Epithelial cell of proximal tubule (primary cell): ENCODE measurements at places on chromosomes 4 and X. TPM values are rescaled to one million over a fixed set of nuclear protein-coding genes. Genes with fewer than 3 reads are reported as not detected.

The VBP1 gene
- 58.9 and 68.6 TPM in 2 replicates for total RNA-seq

The RCHY1 gene
- total RNA-seq: 11.2 and 37.3 TPM in 2 replicates

The PRDM8 gene
- total RNA-seq: 0.51 and 3.7 TPM in 2 replicates

DNA sequence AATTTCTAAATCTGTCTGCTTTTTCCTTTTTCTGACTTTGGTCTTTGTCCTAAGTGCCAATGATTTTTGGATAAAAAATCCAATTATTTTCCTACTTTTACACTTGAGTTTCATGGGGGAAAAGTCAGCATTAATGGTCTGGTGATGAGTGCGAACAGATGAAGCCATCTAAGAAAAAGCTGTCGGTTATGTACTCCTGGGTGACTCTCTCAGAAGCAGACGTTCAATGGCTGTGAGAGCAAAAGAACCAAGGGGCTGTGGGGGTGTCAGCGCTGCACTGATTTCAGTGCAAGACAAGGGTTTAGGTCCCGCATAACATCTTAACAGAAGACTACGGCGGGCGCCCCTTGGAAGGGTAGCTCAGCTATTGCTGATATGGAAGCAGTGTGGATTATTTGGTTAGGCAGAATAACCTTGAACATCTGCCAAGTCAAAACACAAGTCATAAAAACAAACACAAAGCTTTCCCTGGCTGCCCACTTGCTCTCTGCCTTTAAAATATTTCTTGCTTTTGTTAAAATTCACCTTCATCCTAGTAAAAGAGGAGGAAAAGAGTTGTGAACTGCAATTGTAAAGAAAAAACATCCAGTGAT is 240.5 kb downstream of the MAML3 start:
- DNase-seq: no peak

DNA sequence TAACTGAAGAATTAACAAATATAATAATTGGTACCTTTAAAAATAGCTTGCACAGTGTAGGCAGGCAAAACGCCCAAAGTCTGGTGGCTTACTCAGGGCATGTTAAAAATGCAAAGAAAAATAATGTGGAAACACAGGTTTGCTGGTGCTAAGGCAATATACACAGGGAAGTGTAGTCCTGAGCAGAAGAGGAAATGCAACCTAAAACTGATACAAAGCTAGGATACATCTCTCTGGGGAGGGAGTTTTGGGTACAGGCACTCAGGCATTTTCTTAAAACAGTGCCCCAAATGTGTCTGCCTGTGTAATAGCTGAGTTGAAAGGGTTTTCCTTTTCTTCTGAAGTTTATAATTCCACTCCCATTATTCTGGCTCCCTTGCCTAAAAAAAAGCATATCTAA is 47.4 kb downstream of the TMPRSS11E start:
- DNase-seq: no peak

DNA sequence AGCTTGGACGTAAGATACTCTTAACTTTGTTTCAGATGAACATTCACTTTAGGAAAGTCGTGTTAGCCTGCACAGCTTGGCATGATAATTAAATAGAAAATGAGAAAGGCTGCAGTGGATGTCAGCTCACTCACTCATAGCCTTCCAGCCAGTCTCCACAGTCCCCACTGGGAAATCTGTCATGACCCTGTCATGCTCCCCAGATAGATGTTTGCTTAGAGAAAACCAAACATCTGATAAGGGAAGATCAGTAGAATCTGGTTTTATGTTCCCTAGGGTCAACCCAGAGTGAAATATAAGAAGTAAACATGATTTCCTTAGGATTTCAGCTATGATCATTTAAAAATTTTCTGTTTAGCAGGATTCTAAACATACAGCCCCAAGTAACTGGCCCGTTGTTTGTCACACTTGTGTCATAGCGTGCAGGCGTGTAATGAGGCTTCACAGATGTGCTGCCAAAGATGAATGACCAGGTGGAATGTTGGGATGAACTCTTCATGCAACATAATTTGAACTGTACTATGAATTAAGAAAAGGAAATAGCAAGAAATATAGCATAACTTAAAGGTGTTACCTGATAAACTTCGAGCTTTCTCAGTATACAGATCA is 180.1 kb downstream of the BANK1 start:
- DNase-seq: no peak

DNA sequence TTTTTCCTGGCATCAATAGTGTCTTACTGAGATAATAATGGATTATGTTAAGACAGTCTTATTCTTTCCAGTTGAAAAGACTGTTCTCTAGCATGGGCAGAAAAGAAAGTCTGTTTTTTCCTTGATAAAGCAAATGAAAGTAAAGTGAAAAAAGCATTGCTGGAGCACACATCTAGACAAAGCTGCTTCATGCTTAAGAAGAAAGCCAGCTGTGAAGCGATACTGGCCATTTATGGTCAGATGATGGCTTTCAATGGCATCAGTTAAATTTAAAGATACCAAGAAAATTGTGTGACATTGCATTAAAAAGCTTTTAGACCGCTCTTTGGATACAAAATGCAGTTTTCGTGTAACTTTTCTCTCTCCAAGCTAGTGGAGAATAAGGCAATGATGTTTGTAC is 242.1 kb upstream of the TRAM1L1 start:
- DNase-seq: no peak

GRCh38 chrX:38279188-38279587 is 48.1 kb downstream of the RPGR start:
- DNase-seq: no peak

GRCh38 chr4:56728512-56728911 is 47.4 kb upstream of the HOPX start:
- DNase-seq: no peak

DNA sequence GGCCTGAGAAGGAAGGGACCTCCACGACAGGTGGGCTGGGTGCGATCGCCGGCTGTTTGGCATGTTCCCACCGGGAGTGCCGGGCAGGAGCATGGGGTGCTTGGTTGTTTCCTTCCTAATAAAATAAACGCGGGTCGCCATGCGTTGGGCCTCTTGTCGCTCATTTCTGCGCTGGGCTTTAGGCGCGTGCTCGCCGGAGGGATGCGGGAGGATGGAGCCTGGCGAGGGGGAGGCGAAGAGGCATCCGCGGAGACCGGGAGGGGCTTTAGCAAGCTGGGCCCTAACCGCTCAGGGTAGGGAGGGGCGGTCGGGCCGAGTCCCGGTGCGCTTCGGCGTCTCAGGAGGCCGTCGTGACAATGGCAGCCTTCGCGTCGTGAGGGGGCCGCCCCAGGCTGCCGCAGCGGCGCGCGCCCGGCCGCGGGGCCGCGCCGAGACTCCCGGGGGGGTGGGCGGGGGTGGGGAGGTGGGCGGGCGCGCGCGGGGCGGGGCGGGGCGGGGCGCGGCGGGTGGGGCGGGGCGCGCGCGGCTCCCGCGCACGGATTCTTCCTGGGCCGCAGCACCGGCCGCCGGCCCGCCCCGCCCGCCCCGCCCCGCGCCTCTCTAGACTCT is 476 bp upstream of the GDI1 start:
- no peak for DNase-seq

DNA sequence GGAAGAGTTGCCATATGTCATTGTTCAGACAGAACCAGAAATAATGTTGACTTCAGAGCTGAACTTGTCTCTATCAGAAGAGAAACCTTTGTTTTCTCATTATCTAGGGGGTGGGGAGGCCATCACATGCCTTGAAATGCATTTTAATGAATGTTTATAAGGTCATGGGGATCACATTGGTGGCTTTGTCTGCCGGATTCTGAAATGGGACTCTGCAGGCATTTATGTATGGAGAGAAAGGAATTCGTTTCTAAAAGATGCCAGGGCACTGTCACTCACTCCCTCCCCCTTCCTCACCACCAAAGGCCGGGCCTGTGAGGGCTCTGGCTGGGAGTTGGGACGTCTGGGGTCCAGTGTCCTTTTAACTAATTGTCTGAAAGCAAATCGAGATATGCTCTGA is 102.2 kb downstream of the MAMLD1 start:
- no peak for DNase-seq

- DNase-seq: no peak
Observed at GRCh38 chrX:111145878-111146277, 49.9 kb downstream of the PAK3 start.

The TREX2 gene
- total RNA-seq: not detected in 2 replicates

GRCh38 chr4:89173336-89174090 is 62.2 kb downstream of the TIGD2 start:
- DNase-seq: no peak

- DNase-seq: no peak
Observed at GRCh38 chrX:13167481-13168231, 123.2 kb upstream of the FAM9C start.

- no peak for DNase-seq
Observed at GRCh38 chr4:59179372-59179771, 2020.8 kb upstream of the ADGRL3 start.

DNA sequence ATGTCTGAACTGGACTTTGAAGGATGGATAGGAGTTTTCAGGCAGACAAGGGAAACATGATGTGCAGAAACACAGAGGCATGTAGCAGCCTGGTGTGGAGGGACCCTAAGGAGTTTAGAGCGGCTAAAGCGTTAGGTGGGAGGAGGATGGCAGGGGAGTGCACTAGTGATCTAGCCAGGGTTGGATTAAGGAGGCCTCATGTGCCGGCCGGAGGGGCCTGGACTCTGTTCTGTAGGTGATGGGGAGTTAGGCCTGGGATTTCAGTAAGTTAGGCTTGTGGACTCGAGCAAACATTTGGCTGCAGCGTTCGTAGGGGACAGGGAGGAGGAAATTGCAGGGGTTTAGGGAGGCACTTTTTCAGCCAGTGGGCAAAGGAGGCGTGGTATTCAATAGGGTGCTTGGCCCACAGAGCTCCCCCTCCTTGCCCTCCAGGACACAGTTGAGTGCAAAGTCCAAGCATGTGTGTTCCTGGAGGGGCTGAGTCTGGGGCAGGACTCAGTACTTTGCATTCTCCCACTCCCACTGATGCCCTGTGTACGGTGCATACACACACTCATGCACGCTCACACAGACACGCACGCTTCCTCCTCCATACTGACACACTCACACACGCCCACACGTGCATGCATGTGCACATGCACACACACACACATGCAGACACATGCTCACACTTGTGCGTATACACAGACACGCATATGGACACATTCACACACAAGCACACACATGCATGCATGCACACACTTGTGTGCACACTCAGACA is 18.6 kb downstream of the PSAPL1 start:
- DNase-seq: no peak

DNA sequence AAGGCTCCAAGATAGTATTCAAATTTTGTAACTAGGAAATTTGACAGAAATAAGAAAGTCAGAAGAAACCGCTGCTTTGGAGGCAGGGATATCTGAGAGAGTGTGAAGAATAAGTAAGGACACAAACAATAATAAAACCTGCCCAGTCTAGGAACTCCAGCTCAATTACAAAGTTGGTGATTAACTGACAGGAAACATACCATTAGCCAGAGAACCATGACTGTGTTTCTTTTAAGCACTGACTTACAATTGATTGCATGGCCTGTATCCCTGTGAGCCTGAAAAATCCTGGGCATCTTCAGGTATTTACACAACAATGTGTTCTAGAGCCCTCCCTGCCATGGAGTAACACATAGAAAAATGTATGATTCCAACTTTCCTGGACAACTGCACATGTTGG is 127.4 kb downstream of the GRIA3 start:
- peak; percentile 37 for DNase-seq

- DNase-seq: no peak
Observed at GRCh38 chr4:106796876-106797275, 239.2 kb downstream of the DKK2 start.

DNA sequence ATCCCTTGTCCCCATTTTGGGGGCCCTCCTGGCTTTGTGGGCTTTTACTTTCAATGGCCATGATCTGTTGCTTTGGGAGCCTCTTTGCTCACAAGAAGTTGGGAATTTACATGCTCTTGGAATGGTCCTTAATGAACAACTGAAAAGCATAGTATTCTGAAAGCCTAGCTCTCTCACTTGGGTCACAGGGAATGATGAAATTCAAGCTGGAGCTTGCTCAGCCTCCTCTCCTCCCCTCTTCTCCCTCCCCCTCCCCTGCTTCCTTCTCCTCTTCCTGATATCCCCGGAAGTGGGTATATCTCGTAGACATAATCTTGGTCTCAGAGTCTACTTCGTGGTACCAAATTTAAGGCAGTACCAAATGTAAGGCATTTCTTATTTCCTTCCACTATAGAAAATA is 400.6 kb upstream of the NR3C2 start:
- no peak for DNase-seq

DNA sequence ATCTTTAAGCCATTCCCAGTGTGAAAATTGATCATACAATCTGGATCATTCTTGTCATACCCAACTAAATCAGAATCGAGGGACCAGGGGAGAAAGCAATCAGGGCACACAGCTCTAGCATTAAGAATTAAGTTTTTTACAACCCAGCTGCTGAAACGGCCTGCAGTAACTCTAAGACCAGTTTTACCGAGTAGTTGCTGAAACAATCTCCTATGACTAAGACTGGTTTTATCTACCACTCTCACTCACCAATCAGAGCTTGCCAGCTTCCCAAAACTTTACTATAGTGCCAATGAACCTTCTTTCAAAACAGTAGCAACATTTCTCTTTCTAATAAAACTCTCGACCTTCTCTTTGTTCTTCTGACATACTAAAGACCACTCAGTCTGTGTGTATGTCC is 2.8 kb upstream of the SAP30 start:
- DNase-seq: no peak

DNA sequence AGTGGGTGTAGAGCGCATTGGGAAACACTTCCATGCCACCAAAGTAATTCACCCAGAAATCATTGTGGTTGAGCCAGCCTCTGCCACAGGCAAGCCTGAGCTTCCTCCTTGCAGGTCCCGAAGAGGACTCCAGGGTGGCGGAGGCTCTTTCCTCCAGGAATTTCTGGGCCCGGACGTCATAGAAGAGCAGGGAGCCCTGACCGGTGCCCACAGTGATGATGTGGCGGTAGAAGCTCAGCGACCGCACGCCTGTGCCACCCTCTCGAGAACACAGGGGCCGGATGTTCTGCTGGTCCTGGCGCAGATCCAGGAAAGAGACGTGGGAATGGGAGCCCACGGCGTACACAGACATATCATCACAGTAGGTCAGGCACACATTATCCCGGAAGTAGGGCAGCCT is 1.3 kb downstream of the DCAF12L1 start:
- DNase-seq: no peak

GRCh38 chr4:138182838-138183426 is 59.2 kb downstream of the SLC7A11 start:
- peak; percentile 18 for DNase-seq

- no peak for DNase-seq
Observed at GRCh38 chr4:71189471-71189870, 149.3 kb upstream of the SLC4A4 start.

- DNase-seq: no peak
Observed at GRCh38 chrX:140943513-140943912, 58.9 kb upstream of the SPANXB1 start.

DNA sequence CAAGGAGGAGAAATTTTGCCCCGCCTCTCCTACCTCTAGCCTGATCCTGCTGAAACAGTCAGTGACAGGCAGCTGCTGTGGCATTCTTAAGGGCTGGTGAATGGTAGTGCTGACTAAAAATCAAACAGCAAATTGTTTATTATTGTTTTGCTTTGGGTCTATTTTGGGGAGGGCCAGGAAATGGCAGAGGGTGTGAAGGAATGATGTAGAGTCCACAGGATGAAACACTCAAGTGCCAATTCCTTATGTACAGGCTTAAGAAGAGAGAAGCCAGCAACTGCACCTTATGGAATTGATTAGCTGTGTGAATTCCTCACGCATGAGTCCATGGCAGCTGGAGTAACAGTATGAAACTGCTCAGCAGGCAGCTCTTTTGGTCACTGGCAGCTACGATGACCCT is 39.7 kb downstream of the VEGFC start:
- DNase-seq: no peak

GRCh38 chr4:87241336-87241735 is 20.9 kb upstream of the KLHL8 start:
- no peak for DNase-seq

GRCh38 chrX:72020204-72020603 is 109.6 kb downstream of the NHSL2 start:
- DNase-seq: no peak
